NCI-H1092 treated with DMSO at 0.1 percent for 48 hours (cell line): ENCODE measurements at places on chromosomes 3 and 15.
A peak's percentile ranks its signal among the peaks of the same experiment; 100 is the strongest.

DNA sequence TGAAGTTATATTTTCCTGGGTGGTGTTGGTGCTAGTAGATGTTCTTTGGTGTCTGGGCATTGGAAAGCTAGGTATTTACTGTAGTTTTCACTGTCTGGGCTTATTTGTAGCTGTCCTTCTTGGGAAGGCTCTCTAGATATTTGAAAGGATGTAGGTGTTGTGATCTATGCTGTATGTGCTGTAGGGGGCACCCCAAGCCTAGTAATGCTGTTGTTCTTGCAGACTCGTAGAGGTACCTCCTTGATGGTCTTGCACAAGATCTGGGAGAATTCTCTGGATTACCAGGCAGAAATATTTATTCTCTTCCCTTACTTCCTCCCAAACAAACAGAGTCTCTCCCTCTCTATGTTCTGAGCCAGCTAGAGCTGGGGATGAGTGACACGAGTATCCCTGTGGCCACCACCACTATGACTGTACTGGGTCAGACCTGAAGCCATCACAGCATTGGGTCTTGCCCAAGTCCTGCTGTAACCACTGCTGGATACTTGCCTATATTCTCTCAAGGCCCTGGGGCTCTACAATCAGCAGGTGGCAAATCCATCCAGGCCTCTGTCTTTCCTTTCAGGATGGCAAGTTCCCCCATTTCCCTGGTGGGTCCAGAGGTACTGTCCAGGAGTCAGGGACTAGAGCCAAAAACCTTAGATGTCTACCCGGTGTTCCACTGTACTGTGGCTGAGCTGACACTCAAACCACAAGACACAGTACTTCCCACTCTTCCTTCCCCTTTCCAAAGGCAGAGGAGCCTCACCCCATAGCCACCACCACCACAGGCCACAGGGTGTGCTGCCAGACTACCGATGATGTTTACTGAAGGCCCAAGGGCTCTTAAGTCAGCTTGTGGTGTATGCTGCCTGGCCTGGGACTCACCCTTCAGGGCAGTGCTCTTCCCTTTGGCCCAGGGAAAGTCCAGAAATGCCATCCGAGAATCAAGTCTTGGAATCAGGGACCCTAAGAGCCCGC is 195.2 kb upstream of the DPPA4 start:
- DNase-seq, result no peak

DNA sequence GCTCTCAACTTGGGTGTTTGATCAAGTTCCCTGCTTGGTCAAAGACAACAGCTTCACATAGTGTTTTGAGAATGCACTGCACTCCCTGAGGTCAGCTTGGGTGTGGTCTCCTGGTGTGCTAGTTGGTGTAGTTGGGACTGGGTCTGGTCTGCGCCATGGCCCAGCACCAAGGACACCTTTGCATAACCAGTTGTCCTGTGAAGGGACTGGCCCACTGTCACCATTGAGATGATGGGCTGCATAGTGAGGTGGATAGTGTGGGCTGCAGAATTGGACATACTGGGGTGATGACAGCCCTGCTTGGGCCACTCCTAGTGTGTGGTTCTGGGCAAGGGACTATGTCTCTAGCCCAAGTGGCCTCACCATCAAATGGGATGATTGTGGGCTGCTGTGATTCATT is 9.5 kb downstream of the RPSA start:
- DNase-seq, result no peak

GRCh38 chr15:31371520-31372240 is 45.0 kb downstream of the KLF13 start:
- DNase-seq, result no peak

DNA sequence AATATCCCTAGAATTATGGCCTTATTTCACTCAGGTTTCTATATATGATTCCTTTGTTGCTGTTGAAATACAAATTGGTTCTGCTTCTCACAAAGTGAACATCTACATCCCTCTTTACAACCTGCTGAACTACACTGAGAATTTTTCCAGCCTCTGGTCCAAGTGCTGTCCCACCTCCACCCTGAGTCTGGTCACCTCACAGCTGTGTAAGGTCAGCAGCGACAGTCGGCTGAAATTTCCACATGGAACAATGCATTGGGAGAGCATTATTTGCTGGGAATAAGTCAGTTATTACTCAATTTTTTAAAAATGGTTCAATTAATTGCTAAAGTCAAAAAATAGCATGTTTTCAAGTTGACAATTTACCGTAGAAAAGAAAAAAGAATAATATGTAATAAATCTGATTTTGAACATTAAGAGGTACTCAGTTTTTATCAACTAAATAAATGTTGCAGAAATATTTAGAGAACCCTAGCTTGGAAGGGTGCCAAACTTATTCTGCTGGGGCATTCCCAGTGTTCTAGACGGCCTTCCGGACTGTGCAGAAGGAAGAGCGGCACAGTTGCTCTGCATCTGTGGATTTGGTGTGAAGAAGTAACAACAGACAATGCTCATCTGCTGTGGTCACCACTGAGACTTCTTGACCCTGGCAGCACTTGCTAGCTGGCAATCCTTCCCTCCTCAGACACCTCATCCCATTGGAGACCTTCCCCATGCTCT is 1.8 kb downstream of the HCLS1 start:
- DNase-seq, result no peak

DNA sequence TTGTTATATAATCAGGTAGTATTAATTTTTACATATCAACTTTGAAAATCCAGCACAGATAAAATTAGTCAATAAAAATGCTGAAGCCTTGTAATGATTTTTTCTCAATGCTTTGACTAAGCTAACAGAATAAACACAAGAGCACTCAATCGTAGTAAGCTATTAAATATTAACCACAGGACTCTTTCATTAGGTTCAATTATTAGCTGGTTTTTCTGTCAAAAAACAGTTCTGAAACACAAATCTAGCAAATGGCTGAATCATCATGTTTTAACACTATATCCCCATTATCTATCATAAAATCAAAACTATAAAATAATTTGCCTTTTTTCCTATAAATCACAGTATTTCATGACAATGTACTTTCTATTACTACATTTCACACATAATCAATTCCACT is 69.6 kb downstream of the PLOD2 start:
- no peak for DNase-seq

GRCh38 chr3:65992106-65992505 is 46.6 kb downstream of the MAGI1 start:
- DNase-seq, result no peak

- no peak for DNase-seq
These were observed 52.4 kb upstream of the CMSS1 start for GRCh38 chr3:99765042-99765942.

- no peak for DNase-seq
These were observed 528.8 kb upstream of the NAALADL2 start for GRCh38 chr3:174330303-174330702.

GRCh38 chr3:104785947-104786346 is 580.8 kb upstream of the ALCAM start:
- DNase-seq, result no peak

- no peak for DNase-seq
These were observed 27.8 kb upstream of the ST8SIA2 start for GRCh38 chr15:92365906-92366305.

DNA sequence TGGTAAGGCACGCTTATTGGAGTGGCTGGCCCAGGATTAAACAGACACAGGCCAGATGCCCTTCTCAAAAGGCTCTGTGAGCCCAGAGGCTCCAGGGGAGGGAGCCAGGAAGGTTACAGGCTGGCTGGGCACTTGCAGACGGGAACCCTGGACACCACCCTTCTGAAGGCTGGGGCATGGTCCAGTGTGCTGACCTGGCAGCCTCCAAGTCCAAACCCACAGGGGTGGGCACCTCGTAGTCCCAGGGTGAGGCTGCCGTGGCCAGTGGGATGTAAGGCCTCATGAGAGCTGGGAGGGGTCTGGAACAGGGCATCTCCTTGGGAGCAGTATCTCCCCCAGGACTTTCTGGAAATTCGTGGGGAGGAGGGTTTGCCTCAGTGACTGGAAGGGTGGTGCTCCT is 19.6 kb downstream of the EFCC1 start:
- DNase-seq, result no peak

DNA sequence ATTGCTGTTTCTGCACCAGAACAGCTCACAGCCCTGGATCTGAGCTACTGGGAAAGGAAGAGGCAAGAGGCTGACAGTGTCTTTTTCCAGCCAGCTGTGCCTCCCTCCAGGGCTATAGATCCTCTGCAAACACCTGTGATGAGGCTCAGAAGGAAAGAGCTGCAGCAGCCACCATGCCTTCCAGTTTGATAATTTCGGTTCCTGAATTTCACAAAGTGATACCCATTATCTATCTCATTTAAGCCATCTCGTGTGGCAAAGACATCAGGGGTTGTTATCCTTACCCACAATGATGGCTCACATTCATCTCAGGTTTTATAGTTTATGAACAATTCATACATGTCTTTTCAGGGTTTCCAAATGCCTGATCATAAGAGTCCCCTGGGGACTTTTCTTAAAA is 1.8 kb upstream of the LARP6 start:
- no peak for DNase-seq

DNA sequence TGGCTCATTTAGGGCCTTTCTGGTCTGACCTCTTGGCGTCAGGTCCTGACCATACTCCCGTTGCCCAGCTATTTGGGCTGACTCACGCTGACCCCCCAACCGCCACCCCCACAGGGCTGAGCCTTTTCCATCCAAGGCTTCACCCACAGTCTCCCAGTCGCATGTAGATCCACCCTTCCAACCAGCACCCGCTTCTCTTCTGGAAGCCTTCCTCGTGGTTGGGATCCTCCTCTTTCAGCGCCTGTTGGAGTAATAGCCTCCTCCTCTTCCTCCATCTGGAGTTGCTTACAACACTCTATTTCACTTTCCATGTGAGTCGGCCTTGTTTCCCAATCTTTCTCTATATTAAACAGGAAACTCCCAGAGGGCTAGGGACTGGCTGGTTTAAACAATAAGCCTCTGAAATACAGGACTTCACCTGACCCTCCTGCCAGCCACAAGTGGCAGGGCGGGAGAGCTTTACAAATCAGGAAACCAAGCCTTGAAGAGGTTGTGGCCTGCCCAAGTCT is 2.1 kb upstream of the ALAS1 start:
- DNase-seq, result no peak

- no peak for DNase-seq
These were observed 61.7 kb downstream of the TFDP2 start for GRCh38 chr3:142087676-142088075.

GRCh38 chr15:45089712-45090373 is 24.1 kb downstream of the DUOX2 start:
- DNase-seq, result no peak

GRCh38 chr15:78087951-78088772 is 4.2 kb upstream of the SH2D7 start:
- DNase-seq, result no peak

DNA sequence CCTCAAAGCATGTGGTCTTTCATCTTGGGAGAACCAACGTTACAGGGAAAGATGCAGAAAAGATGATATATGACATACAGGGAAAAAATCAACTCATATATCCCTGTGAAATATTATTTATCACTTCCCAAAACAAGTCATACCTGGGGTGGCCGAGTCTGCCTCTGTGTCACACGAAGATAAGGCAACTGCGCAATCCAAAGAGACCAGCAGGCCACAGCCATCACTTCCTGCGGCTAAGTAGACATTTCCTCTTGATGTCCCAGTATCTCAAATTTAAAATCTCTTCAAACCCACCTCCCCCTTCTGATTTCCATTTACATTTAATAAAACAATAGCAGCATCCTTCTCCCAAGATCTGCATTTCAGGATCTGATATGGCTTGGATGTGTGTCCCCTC is 71.5 kb downstream of the IGF2BP2 start:
- DNase-seq, result no peak

DNA sequence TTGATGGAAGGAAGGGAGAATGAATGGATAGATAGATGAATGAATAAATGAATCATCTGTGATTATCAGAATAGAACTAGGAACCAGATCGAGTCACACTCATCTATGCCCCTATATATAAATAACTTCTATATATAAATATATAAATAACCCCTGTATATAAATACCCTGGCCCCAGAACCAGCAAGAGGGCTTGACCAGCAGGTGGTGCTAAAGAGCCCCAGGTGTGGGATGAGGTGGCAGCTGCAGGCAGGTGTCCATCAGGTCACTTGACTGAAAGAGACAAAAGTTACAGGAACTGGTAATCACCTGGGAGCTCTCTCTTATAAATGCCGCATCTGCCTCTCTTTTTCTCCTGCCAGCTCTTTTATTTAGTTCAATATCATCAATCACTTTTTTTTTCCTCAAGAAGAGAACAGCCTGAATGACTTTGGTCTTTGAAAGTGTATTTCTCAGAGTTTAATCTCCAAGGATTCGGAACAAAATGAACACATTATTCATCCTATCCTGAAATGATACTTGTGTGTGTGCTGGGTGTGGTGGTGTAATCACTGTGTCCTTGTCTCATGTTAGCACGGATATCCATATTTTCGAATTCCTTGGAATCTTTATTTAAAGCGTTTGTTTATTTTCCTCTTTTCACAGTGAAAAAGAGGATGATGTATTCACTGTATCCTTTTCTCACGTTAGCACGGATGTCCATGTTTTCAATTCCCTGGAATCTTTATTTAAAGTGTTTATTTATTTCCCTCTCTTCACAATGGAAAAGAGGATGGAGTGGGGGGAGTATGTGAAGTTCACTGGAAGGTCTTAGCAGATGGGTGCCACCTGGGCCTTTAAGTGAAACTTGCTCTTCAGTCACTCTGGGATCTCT is 35.4 kb upstream of the ATG7 start:
- peak; percentile 26 for DNase-seq

DNA sequence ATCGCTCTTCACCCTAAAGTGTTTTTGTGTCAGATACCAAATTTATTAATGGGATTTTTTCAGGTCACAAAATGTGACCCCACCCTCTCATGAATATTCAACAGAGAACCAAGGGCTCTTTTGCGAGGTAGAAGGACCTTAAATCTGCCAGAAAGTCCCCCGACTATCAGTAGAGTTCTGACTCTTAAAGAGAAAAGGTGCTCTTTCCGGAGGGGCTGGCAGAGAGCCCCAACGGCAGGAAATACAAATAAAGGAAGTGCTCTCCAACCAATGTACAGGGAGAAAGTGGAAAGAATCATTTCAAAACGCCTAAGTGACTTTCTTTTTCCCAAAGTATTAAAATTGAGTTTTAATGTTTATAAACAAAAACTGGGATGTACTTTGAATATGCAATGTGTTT is 517.2 kb downstream of the FOXP1 start:
- DNase-seq, result peak; percentile 27

GRCh38 chr3:156189927-156190326 is 69.5 kb downstream of the KCNAB1 start:
- DNase-seq, result no peak

DNA sequence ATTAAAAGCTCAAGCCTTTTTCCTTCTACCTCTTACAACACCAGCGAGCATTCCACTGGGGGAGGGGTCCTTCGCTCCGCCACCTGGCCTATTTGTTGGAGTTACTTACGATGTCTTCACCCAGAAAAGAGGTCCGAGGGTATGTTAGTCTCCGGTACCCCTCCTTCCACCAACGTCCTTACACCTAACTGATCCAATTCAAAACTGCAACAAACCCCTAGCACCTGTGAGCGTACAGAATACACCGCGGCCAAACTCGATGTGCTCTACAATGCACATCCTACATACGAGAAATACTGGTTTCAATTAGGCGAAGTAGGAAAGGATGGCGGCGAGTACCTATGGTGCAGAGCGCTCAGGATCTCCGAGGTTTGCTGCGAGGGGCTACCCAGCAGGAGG is 944 bp downstream of the SLITRK3 start:
- DNase-seq, result peak; percentile 24

GRCh38 chr3:190554197-190554596 is 40.3 kb downstream of the IL1RAP start:
- no peak for DNase-seq
